ENCODE measurements at places on chromosomes 3 and 15.

DNA sequence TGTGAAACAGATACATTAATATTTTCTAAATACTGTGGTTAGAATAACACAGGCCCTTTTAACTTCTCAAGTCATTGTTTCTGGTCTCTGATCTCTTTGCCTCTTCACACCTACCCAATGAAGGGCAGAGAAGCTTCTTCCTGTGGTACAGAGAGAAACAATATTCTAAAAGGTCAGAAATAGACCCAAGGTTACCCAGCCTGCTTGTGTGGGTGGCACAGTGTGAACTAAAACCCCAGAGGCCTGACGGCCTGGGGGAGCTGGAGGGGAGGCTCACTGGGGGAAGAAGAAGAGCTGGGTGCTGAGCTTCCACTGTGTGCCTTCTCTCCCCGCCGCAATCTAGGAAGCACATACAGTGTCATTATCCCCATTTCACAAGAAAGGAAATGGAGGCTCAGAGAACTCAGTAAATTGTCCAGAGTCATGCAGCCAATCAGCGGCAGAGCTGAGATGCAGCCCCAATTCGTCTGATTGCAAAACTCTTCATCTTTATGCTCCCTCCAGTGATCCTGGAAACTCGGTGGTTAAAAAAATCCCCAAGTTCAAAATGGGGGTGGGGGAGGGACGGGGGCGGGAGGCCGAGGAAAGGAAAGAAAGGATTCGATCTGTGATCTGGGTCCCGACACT, 64.1 kb upstream of the HEG1 start:
- DNase-seq: no peak

DNA sequence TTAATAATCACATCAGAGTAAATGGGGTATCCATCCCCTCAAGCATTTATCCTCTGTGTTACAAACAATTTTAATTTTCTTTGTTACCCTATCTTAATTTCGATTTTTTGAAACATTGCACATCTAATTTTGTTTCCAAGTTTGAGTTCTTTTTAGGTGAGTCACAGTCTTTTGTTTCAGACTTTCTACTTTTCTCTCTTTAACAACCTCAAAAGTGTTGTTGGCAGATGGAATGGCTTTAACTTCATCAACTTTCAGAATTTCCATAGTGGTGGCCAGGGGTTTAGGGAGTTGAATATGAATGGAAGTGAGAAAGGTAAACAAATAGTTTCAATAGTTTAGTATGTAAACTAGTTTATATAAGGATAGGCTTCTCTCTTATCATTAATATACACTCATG, 223.0 kb upstream of the MLF1 start:
- DNase-seq: peak; percentile 24

GRCh38 chr3:152719264-152719663, 115.7 kb upstream of the P2RY1 start:
- no peak for DNase-seq

- no peak for DNase-seq
These were observed 35.7 kb downstream of the CLK3 start for GRCh38 chr15:74651242-74651741.

DNA sequence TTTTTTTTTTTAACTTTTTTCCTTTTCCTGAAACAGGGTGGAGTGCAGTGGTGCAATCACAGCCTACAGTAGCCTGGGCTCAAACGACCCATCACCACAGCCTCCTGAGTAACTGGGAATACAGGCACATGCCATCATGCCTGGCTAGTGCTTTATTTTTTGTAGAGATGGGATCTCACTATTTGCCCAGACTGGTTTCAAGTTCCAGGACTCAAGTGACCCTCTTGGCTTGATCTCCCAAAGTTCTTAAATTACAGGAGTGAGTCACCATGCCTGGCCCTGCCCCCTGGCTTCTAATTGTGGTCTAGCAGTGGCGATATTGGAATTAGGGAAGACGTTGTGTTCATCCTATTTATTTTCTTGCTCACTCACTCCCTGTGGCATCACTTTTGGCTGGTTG, 1138.4 kb downstream of the SI start:
- no peak for DNase-seq

GRCh38 chr3:9715764-9716437, 12.3 kb downstream of the CPNE9 start:
- DNase-seq: peak; percentile 96

- no peak for DNase-seq
These were observed 2.8 kb downstream of the OCA2 start for GRCh38 chr15:28096411-28096669.

- DNase-seq: peak; percentile 8
These were observed 95.3 kb downstream of the SLC9A9 start for GRCh38 chr3:143753006-143753405.

GRCh38 chr3:66036586-66037148, 2.1 kb downstream of the MAGI1 start:
- DNase-seq: peak; percentile 42

- no peak for DNase-seq
These were observed 55.6 kb upstream of the TBC1D5 start for GRCh38 chr3:17798000-17798399.

DNA sequence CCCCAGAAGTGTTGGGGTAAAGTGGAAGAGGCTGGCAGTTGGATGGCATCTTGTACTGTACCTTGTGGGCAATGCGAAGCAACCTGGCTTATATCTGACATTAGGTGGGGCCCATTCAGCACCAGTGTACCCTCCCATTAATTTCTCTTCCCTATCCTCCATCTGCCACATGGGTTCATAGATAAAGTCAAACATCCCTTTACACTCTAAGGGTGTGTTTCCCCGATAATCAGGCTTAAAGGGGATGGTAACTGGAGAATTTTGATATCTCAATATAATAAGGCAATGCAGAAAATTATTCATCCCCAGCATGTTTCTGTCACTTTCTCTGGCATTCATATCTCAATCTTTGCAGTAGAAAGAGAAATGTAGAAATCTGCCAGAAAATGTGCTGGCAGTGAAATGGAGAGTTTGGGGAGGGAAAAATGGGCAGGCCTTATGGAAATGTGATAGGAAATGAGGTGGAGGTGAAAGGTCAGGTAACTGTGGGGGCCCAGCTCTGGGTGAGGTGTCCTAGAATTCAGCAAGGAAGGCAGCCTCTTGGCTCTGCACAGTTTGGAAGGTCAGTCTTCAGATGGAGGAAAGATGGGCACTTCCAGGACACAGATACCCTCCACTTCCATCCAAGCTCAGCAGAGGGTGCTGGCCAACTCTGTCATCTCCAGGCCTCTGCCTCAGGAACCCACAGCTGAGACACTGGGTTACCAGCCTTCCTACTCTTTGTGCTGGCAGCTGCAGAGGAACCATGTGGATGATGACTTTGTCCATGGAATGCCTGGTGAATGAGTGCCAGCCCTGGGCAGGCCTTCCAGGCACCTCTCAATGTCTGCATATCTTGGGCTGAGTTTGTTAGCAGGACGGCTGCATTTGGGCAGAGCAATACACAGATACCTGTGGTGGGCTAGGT, 325.9 kb upstream of the CTDSPL start:
- DNase-seq: no peak

- no peak for DNase-seq
These were observed 20.8 kb downstream of the SLC28A1 start for GRCh38 chr15:84905016-84905916.

- DNase-seq: no peak
These were observed 113.1 kb downstream of the TPRA1 start for GRCh38 chr3:127477396-127477795.

- no peak for DNase-seq
These were observed 155.1 kb upstream of the FRMD4B start for GRCh38 chr3:69540706-69541581.

DNA sequence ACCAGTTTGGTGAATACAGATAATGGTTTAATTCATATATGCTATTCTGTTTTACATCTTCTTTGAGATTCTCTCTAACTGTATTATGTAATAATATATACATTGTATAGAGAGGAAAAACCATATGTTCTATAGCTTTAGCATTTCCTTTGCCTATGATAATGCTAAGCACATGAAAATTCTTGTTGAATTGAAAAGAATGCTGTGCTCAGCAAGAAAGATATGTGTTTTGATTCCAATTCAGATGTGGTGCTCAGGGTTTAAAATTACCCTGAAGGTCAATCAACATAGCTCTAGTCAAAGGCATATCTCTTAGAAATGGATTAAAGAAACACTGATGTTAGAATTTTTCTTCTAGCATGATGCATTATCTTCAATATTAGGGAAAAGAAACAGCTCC, 8.5 kb upstream of the TUSC7 start:
- no peak for DNase-seq

DNA sequence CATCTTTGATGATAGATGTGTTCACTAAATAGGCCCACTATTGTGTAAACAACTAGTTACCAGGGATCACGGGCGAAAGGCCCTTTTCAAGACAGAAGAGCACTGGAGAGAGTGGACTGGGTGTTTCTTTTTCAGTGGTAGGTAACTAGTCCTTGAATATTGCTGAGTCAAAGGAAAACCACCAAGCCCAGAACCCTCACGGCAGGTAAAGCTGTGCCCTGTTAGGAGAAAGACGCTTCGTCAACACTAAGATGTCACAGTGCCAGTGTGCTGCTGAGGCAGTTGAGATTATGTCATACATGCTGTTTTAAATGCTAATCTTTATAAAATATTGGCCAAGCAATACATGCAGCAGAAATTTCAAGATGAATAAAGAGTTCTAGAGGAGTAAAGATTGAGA, 578.6 kb downstream of the PYDC2 start:
- DNase-seq: no peak

- no peak for DNase-seq
These were observed 71.0 kb upstream of the SYNPR start for GRCh38 chr3:63207066-63207590.

- no peak for DNase-seq
These were observed 502 bp upstream of the TIMP4 start for GRCh38 chr3:12159227-12159601.

DNA sequence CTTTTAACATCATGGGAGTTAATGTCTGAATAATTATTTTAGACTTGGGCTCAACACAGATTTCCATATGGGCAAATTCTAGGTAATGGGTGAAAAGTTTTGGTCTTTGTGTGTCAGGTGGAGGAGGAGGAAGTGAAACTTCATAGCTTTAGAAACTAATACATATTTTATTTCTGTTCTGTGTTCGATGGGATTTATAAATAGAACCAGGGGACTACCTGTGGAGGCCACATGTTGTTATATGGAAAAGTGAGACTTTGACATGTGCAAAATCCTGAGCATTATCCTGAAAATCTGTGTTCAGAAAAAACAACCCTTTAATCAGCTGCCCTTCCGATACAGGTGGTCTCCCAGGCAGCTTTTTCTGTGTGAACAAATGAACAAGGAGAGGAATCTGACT, 209.5 kb downstream of the SOX2 start:
- DNase-seq: no peak

- DNase-seq: peak; percentile 82
These were observed 372.7 kb downstream of the ROBO2 start for GRCh38 chr3:77412584-77412983.
